ENCODE measurements at places on chromosomes 2 and 18. TPM values are rescaled to one million over a fixed set of nuclear protein-coding genes. Genes with fewer than 3 reads are reported as not detected.

Gene POMC
- polyA plus RNA-seq, result 3.2 TPM

Gene CBLN2
- polyA plus RNA-seq, result 1.1 TPM

Gene NBAS
- 29.4 TPM for polyA plus RNA-seq

Gene DCDC2C
- not detected for polyA plus RNA-seq

Gene LINC00305
- not detected for polyA plus RNA-seq

Gene SCG2
- not detected for polyA plus RNA-seq

Gene SLC5A7
- polyA plus RNA-seq, result not detected

Gene GCG
- not detected for polyA plus RNA-seq

Gene SP3
- 23.9 TPM for polyA plus RNA-seq

Gene C18orf54
- 2.6 TPM for polyA plus RNA-seq

Gene ERFE
- 0.48 TPM for polyA plus RNA-seq

Gene CHRNG
- polyA plus RNA-seq, result not detected

Data from endothelial cell of umbilical vein (primary cell).